ENCODE measurements at places on chromosomes 7 and 10.

GRCh38 chr10:51759896-51760534, 60.6 kb upstream of the CSTF2T start:
- DNase-seq, result no peak

- DNase-seq, result no peak
Measured at GRCh38 chr7:3201306-3201705, 99.7 kb upstream of the SDK1 start.

DNA sequence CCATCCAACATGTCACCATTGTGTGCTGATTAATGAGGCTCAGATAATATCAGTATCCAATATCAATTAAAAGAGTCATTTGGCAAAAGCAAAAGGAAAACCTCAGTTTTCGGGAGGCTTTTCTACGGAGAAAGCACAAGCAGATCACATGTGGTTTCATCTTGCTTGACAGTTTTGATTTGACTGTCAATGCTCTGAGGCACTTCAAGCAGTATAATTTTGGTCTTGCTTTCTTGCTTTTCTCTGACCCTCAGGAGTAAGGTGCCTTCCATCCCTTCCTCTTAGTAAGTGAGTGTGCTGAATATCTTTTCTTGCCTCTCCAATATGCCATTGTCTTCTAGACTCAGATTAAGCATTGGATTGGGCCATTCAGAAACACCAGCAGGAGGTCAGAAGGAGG, 115.5 kb upstream of the CALCR start:
- DNase-seq, result no peak

GRCh38 chr10:100710151-100710871, 35.1 kb upstream of the PAX2 start:
- no peak for DNase-seq

DNA sequence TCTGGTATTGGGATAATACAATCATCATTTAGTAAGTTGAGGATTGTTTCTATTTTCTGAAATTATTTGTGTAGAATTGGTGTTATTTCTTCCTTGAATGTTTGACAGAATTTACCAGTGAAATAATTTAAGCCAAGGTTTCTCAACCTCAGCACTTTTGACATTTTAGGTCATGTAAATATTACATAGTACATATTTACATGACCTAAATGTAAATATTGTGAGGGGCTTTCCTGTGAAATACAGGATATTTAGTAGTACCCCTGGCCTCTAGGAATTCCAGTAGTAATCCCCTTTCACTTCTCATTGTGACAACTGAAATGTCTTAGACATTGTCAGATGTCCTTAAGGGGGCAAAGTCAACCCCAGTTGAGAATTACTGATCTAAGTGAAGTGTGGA, 59.8 kb downstream of the TBC1D12 start:
- no peak for DNase-seq

DNA sequence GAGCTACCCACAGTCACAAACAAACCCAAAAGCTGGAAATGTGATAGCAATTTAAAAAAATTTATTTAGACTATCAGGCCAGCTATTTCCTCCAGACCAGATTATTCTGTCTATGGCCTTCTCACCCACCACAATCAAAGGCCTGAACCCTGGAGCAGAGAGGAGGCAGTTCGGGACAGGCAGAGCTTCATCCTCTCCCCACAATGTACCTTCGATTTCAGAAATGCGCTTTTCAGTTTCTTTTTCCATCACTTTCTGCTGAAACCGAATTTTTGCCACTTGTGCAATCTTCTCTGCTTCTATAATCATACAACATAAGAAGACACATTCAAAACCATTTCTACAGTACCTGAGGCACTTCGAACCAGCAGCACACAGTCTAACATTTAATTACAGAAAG, 29.9 kb downstream of the ERLIN1 start:
- DNase-seq, result no peak

GRCh38 chr10:86857128-86857721, 100.2 kb downstream of the MMRN2 start:
- DNase-seq, result no peak

DNA sequence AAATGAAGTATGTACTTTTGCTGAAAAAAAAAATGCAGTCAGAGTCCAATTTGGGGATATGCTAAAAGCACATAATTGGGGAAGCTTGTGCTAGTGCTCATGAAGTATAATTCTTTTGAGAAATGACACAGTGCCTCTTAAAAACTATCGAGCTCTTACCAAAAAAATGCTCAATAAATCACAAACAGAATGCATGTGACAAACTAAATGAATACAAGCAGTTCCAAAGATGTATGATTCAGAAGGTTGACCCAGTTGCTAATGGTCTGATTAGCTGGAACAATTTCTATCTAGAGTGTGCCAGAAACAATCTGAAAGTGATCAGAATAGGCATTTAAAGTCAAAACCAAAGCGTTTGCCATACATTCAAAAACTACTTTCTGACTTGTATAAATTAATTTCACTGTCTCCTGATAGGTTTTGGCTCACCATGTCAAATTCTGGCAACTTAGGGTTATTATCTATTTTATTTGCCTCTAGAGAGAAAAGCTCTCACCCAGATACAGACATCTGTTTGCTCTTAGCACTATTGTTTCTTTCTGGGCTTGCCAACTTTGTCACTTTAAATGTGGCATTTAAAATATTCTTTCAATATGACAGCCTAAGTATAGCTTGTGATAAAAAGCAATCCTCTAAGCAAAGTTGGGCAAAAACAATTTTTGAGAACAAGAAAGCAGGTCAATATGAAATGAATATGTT, 114.7 kb upstream of the AHR start:
- DNase-seq, result no peak

DNA sequence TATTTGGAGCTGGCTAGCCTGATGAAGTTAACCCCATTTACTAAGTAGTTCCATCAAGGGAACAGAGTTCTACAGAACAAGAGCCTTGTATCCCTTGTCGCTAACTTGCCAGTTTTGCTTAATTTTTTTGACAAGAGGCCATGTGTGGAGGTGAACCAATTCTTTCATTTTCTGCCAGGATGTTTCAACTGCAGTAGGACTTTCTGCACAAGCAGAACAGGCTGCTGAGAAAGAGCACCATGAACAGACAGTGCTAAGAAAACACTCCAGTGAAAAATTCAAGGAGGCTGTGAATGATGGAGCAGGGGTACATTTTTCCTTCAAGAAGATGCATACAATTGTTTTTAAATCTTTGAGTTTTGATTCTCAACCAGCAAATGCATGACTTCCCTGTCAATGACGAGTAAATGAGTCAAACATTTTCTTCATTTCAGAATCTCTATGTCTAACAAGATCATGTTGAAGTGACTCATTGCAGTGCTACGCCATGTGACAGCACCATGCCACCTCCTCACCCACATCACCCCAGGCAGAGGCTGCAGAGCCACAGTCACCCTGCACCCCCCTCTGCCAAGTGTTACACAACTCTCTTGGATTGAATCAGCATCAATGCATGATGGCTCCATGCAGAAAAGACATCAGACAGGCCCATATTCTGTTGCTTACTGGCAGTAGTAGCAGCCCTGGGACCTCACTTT, 193.1 kb downstream of the COBL start:
- DNase-seq, result peak; percentile 18

GRCh38 chr7:2821842-2822507, 22.1 kb downstream of the GNA12 start:
- no peak for DNase-seq

DNA sequence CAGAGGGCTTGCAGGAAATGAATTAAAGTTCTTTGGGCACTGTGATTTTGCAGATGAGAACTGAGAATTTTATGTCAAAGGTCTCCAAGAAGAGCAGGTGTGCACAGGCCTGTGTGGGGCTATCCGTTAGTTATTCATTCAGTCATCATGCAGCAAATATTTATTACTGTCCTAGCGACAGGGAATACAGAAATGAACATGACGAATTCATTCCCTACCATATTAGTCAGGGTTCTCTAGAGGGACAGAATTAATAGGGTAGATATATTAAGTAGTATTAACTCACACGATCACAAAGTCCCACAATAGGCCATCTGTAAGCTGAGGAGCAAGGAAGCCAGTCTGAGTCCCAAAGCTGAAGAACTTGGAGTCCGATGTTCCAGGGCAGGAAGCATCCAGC, 2.9 kb upstream of the MMP21 start:
- no peak for DNase-seq

DNA sequence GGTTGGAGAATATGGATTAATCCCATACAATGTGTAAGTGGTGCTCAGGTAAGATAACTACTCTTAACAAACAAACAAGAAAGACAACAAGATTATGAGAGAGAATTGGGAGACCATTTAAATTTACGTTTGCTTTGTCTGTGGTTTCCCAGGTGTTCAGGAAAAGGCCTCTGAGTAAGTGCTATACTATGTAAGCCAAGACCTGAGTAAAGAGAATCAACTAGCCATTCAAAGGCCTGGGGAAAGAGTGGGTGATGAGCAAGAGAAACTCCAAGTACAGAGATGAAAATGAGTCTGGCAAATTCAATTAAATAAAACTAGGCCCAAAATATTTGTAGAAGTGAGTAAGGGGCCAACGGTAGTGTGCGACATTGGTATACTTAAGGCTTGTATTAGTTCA, 9.9 kb downstream of the CSTF2T start:
- DNase-seq, result no peak

GRCh38 chr7:152970481-152970880, 210.9 kb downstream of the ACTR3B start:
- DNase-seq, result no peak

- no peak for DNase-seq
Measured at GRCh38 chr10:120517881-120518484, 61.0 kb downstream of the PLPP4 start.

- DNase-seq, result no peak
Measured at GRCh38 chr10:26622891-26623290, 74.6 kb upstream of the PDSS1 start.

GRCh38 chr10:49645417-49645816, 31.6 kb downstream of the CHAT start:
- no peak for DNase-seq

DNA sequence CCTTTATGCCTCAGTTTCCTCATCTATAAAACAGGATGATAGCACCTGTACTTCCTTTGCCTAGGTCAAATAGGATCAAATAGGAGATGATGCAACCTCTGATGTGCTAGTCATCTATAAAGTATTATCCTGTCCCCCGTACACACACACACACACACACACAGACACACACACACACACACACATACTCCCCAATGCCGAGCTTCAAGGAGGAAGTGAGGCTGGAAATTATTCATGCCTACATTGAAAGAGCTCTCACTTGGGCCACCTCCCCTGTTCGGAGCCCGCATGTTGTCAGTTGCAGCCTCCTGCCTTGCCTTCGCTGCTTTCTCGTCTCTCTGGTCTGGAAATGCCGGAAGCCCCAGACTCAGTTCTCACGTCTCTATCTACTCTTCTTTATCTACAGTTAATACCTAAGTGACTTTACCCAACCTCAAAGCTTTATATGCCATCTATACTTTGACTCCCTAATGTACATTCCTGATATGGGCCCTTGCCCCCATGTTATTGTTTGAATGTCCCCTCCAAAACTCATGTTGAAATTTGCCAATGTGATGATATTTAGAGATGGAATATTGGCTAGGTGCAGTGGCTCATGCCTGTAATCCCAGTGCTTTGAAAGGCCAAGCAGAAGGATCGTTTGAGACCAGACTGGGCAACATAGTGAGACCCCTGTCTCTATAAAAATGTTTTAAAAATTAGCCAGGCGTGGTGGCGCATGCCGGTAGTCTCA, 6.9 kb upstream of the UBE2H start:
- no peak for DNase-seq

DNA sequence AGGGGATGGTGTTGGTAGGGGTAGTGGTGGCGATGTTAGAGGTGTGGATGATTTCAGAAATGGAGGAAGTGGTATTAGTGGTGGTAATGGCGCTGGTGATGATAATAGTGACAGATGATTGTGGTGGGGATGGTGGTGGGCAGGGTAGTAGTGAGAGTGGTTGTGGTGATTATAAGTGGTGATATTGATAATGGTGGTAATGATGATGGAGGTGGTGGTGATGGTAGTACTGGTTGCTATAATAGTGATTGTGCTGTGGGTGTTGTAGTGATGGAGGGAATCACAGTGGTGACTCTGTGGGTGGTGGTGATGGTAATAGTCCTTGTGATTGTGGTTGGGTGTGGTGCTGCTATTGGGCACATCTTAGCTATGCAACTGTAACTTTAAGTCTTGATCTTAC, 61.6 kb upstream of the TBX20 start:
- no peak for DNase-seq

- DNase-seq, result no peak
Measured at GRCh38 chr10:62583876-62584615, 209.9 kb downstream of the ZNF365 start.

DNA sequence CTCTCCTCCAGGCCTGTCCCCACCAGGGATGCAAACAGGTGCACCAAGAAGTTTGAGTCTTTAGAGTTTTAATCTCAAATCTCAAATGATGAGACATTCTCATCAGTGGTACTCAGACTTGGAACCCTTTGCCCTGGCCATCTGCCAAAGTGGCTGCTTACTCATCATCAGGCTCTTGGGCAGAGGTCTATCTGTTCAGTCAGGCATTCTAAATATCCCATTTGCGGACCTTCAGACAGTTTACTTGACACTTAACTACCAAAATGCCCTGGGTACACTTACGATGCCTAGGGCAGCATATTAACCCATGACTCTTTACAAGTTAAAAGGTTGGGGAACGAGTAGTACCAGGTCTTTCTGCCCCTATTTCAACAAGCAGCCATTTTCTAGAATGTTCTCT, 61.2 kb upstream of the YAE1 start:
- no peak for DNase-seq

DNA sequence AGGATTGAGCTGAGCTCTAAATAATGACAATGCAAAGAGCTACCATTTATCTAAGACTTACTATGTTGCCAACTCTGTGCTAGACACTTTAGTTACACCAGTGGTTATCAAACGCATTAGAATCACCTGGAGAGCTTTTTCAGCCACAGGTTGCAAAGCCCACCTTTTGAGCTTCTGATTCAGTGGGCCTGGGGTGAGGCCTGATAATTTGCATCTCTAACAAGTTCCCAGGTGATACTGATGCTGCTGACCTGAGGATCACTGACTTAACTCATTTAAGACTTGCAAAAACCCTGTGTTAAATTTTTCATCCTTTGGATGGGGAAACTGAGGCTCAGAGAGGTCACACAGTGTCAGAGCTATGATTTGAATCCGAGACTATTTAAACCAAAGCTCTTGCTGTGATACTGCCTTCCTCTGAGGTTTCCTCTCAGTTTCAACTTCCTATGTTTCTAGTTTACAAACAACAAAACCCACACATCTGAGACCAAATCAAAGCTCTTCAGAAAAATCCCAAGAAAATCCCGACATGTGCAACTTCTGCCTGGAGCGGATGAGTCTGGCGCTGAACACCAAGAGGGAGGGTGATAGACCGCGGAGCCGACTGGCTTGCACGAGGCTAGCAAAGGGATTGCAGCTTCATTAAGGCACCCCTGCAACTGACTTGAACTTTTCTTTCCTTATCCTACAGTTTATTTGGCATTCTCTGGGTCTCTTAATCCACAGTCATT, 124.9 kb downstream of the CYP26A1 start:
- no peak for DNase-seq

DNA sequence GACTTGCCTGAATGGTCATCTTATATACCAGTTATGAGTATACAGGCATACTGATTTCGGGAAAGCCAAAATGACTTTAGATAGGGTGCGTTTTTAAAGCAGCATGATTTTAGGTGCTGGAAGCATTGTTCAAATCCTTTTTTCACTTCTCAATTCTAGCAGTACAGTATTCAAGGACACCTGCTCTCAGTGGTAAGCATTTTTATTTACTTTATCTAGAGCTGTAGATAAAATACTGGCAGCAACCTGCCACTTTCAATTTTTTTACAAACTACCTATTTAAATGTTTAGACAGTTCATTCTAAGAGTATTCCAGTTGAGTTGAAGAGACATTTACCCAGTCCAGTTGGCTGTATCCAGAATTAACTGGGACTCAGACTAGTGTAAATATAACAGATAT, 33.6 kb downstream of the TMEM106B start:
- DNase-seq, result no peak
